ENCODE measurements at places on chromosomes 4 and X. TPM values are rescaled to one million over a fixed set of nuclear protein-coding genes. Genes with fewer than 3 reads are reported as not detected.
A peak's percentile ranks its signal among the peaks of the same experiment; 100 is the strongest.

Gene ZMAT1
- 1.2 TPM for total RNA-seq

Gene ASB12
- 0.88 TPM for total RNA-seq

Gene TLR3
- total RNA-seq = 48.6 TPM

Gene HERC5
- 1.4 TPM for total RNA-seq

Gene C4orf51
- total RNA-seq = not detected

- no peaks in the 10 kb centered on the region for H3K27me3 ChIP-seq
- DNase-seq = no peak
- no peaks in the 10 kb centered on the region for H3K4me1 ChIP-seq
These were observed 47.5 kb upstream of the RAP2C start for GRCh38 chrX:132266583-132267355.

DNA sequence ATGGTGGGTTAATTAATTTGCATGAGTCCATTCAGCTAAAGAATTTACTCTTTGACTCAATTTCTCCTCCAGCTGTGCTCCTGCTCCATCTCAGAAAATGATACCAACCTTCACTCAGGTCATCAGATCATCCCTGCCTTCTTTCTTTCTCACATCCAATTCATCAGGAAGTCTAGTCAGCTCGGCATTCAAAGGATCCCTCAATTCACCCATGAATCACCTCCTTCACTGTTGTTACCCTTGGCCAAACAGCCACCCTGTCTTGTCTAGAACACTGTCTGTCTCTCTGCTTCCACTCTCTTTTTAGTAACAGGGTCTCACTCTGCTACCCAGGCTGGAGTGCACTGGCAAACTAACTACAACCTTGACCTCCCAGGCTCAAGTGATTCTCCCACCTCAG is 337.4 kb upstream of the SFRP2 start:
- no peaks in the 10 kb centered on the region for H3K36me3 ChIP-seq
- DNase-seq = no peak
- no peak overlapping the region for H3K4me3 ChIP-seq

GRCh38 chrX:24392709-24393108 is 32.3 kb downstream of the SUPT20HL1 start:
- no peaks in the 10 kb centered on the region for H3K36me3 ChIP-seq
- H3K4me3 ChIP-seq = no peak overlapping the region
- peaks cover 10% of the 10 kb centered on the region for H3K27me3 ChIP-seq
- no peaks in the 10 kb centered on the region for H3K4me1 ChIP-seq
- DNase-seq = no peak

GRCh38 chrX:70032792-70033191 is 16.9 kb downstream of the AWAT2 start:
- H3K4me3 ChIP-seq = no peak overlapping the region
- no peaks in the 10 kb centered on the region for H3K27me3 ChIP-seq
- DNase-seq = no peak
- no peaks in the 10 kb centered on the region for H3K4me1 ChIP-seq
- no peak overlapping the region for H3K27ac ChIP-seq

- no peaks in the 10 kb centered on the region for H3K4me1 ChIP-seq
- no peak for DNase-seq
- H3K27ac ChIP-seq = no peak overlapping the region
These were observed 36.7 kb upstream of the CXXC4 start for GRCh38 chr4:104531390-104531789.

DNA sequence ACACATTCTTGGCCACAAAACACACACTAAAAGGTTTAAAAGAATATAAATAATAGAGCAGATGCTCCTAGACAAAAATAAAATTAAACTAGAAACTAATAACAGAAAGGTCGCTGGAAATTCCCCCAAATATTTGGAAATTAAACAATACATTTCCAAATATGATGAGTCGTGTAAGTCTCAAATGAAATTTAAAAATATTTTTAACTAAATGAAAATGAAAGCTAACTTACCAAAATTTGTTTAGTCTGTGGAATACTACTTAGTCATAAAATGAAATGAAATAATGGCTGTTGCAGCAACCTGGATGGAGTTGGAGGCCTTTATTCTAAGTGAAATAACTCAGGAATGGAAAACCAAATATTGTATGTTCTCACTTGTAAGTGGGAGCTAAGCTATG is 20.6 kb upstream of the GUCY1A1 start:
- no peaks in the 10 kb centered on the region for H3K4me1 ChIP-seq
- H3K27ac ChIP-seq = no peak overlapping the region
- no peaks in the 10 kb centered on the region for H3K36me3 ChIP-seq
- DNase-seq = no peak

DNA sequence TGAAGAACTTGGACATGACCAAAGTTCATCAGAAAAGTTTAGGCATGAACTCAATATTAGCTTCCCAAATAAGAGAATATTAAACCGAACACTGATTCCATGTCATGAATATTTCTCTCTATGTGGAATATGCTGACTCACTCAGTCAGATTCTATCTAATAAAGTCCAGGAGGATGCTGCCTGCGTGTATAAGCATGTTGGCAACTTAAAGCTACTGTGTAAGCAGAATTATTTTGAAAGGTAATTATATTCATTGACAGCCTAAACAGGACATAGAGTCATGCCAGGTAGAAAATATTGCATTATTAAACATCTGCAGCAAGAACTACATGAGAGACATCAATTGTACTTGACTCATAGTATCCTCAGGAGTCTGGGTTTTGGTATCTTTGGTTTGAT is 367.9 kb upstream of the SPOCK3 start:
- H3K4me1 ChIP-seq = no peaks in the 10 kb centered on the region
- no peaks in the 10 kb centered on the region for H3K27me3 ChIP-seq
- DNase-seq = no peak
- no peaks in the 10 kb centered on the region for H3K36me3 ChIP-seq
- H3K27ac ChIP-seq = no peak overlapping the region

- no peaks in the 10 kb centered on the region for H3K36me3 ChIP-seq
- H3K4me1 ChIP-seq = no peaks in the 10 kb centered on the region
- no peak overlapping the region for H3K27ac ChIP-seq
- DNase-seq = no peak
- no peaks in the 10 kb centered on the region for H3K27me3 ChIP-seq
These were observed 85.5 kb downstream of the NFKB1 start for GRCh38 chr4:102586644-102587021.

- no peak overlapping the region for H3K27ac ChIP-seq
- no peaks in the 10 kb centered on the region for H3K27me3 ChIP-seq
- H3K4me3 ChIP-seq = no peak overlapping the region
- H3K36me3 ChIP-seq = no peaks in the 10 kb centered on the region
- no peak for DNase-seq
These were observed 43.7 kb upstream of the PUDP start for GRCh38 chrX:7191681-7192110.

- H3K4me3 ChIP-seq = no peak overlapping the region
- peaks cover 2% of the 10 kb centered on the region for H3K27me3 ChIP-seq
These were observed 35.5 kb downstream of the REPS2 start for GRCh38 chrX:16981980-16982379.

GRCh38 chr4:90641861-90642599 is 514.8 kb downstream of the CCSER1 start:
- H3K27ac ChIP-seq = no peak overlapping the region
- H3K4me3 ChIP-seq = no peak overlapping the region

DNA sequence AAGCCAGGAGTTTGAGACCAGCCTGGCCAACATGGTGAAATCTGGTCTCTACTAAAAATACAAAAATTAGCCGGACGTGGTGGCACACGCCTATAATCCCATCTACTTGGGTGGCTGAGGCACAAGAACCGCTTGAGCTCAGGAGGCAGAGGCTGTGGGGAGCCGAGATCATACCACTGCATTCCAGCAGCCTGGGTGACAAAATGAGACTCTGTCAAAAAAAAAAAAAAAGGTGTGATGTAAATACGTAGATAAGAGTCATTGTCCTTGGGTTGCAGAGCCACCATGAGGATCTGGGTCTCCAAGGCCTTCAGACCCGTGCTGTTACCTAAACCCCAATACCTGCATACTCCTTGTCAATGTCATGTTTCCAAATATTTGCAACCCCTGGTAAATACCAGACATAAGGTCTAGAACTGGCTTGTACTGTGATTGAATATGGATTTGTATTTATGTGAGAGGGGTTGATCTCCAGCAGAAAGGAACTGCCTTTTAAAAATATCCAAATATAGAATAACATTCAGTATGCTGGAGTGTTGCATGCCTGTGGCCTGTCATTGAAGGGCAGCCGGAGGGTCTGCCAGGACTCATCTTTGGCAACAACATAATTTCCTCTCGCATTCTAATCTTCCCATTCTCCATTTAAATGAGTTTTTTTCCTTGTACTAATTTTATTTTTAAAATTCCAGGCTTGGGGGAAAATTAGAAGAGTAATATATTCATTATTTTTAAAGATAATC is 40.4 kb downstream of the ATXN3L start:
- H3K27me3 ChIP-seq = no peaks in the 10 kb centered on the region
- H3K27ac ChIP-seq = no peak overlapping the region
- no peak for DNase-seq
- no peaks in the 10 kb centered on the region for H3K4me1 ChIP-seq

DNA sequence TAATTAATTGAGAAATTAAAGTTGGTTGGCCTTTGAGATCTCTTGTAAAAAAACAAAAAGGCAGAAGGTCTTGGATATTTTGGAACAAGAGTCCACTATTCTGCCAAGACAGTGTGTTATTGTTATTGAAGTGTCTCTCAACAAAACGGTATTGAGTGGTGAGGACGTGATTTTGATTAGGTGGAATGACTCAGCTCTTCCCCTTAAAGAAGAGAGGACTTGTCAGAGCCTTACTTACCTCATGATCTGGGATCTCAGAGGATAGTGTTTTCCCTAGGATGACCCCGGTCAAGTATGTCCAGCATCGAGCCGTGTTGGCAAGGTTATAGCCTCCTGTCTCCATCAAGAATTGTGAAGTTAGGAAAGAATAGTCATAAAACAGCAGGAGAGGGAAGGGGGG is 110.9 kb downstream of the HDAC8 start:
- H3K4me1 ChIP-seq = no peaks in the 10 kb centered on the region
- no peaks in the 10 kb centered on the region for H3K27me3 ChIP-seq
- H3K4me3 ChIP-seq = no peak overlapping the region
- DNase-seq = no peak
- no peak overlapping the region for H3K27ac ChIP-seq

- H3K4me1 ChIP-seq = no peaks in the 10 kb centered on the region
- H3K27me3 ChIP-seq = no peaks in the 10 kb centered on the region
- H3K27ac ChIP-seq = no peak overlapping the region
- no peak overlapping the region for H3K4me3 ChIP-seq
These were observed 170.0 kb downstream of the CENPC start for GRCh38 chr4:67375291-67375690.

DNA sequence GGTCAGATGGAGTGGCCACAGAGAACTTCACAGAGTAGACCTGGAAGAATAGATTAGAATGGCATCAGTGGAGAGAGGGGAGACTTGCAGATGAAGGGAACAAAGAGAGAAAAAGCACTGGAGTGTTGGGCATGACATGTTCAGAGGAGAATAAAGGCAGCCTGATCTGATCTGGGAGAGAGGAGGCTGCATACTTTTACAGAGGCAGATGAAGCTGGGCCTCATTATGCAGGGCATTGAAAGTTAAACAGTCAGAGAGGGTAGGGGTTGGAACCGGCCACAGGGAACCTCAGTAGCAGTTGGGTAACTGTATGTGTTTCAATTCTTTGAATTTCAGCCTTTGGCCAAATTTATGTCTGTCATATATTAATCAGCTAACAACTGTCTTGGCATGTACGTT is 61.2 kb downstream of the SH3BGRL start:
- DNase-seq = no peak
- no peaks in the 10 kb centered on the region for H3K4me1 ChIP-seq
- no peak overlapping the region for H3K27ac ChIP-seq
- no peaks in the 10 kb centered on the region for H3K36me3 ChIP-seq

DNA sequence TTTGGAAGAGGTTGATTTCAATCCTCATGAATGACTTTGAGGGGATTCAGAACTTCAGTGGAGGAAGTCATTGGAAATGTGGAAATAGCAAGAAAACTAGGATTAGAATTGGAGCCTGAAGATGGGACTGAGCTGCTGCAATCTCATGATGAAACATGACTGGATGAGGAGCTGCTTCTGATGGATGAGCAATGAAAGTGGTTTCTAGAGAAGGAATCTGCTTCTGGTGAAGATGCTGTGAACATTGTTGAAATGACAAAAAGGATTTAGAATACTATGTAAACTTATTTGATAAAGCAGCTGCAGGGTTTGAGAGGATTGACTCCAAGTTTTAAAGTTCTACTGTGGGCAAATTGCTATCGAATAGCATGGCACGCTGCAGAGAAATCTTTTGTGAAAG is 27.1 kb downstream of the EVC start:
- no peak overlapping the region for H3K27ac ChIP-seq
- no peak for DNase-seq
- no peaks in the 10 kb centered on the region for H3K4me1 ChIP-seq

DNA sequence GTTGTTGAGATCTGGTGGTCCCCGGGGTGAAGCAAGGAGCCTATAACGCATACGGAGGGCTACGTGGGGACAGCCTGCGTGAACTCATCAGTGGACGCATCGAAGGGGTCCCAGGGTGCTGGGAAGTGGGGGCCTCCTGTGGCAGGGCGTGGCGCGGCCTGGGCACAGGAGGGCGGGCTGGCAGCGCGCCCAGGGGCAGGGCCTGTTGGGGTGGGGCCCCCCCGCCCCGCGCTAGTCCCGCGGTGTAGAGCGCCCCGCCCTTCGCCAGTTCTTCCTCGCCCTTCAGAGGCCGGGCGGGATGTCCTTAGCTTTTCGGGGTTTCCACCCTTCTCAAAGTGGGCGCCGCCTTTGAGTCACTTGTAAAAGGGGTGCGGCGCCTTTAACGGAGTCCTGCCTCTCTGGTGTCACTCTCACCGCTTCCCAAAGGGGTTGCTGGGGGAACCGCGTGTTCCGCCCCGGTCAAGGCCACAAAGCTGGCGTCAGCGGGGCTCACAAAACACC is 632 bp downstream of the PLP2 start:
- peak overlapping the region; percentile 60 for H3K4me3 ChIP-seq
- DNase-seq = peak; percentile 85
- no peaks in the 10 kb centered on the region for H3K4me1 ChIP-seq
- peak overlapping the region; percentile 85 for H3K27ac ChIP-seq
- H3K27me3 ChIP-seq = no peaks in the 10 kb centered on the region

DNA sequence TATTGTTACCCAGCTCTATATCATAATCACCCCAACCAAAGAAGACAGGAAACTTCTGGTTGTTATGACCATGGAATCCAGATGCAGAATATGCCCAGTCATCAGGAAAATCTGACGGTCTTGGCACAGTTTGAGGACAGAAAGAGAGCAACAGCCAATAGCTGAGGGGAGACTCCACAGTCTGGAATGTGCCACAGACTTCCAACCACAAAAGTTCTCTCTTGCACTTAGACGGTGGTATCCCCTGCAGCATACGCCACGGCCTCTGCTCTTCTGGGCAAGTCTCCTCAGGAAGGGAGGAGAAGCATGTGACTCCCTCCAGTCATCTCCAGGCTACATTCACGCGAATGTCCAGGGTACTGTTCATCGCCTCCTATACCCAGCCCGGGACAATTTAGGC is 18.4 kb downstream of the ZNF827 start:
- no peaks in the 10 kb centered on the region for H3K27me3 ChIP-seq
- no peak overlapping the region for H3K4me3 ChIP-seq
- H3K27ac ChIP-seq = no peak overlapping the region
- DNase-seq = no peak

DNA sequence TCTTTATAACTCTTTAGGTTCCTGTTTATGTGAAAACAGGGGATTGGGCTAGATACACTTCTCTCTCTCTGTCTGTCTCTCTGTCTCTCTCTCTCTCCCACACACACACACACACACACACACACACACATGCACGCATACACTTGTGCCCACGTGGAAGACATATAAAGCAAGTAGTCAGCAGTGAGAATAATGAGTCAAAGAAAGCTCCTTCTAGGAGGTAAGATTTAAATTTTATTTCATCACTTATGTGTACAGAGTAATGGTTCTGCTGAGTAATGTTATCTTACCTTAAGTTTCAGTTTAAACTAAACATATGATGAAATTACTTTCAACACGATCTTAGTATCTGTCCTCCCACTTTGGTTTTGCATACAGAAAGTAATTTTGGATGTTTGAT is 243.0 kb upstream of the TEX13A start:
- H3K27ac ChIP-seq = no peak overlapping the region
- H3K27me3 ChIP-seq = no peaks in the 10 kb centered on the region
- H3K4me3 ChIP-seq = no peak overlapping the region
- H3K36me3 ChIP-seq = no peaks in the 10 kb centered on the region
- no peaks in the 10 kb centered on the region for H3K4me1 ChIP-seq
